Neural progenitor cell (in vitro differentiated cells): ENCODE measurements at places on chromosomes 16 and 17. TPM values are rescaled to one million over a fixed set of nuclear protein-coding genes. Genes with fewer than 3 reads are reported as not detected.

ACSM2A gene
- total RNA-seq: not detected in 2 replicates

ODF4 gene
- total RNA-seq: not detected in 2 replicates

CA5A gene
- not detected in 2 replicates for total RNA-seq

CCL7 gene
- not detected in 2 replicates for total RNA-seq

CCL3 gene
- total RNA-seq: not detected in 2 replicates

KRT17 gene
- not detected in 2 replicates for total RNA-seq

EPN3 gene
- 0.09 and 0.24 TPM in 2 replicates for total RNA-seq

SPEM1 gene
- total RNA-seq: not detected in 2 replicates

MPV17L gene
- total RNA-seq: 0.30 and 0.87 TPM in 2 replicates

CDRT4 gene
- 7.7 and 18.2 TPM in 2 replicates for total RNA-seq

PIK3R6 gene
- total RNA-seq: not detected in 2 replicates

KRTAP1-5 gene
- total RNA-seq: not detected in 2 replicates

NLRC3 gene
- total RNA-seq: 0.25 TPM in 1 of 2 replicates, not detected in the other

GRCh38 chr16:19005561-19006445, 22.1 kb downstream of the TMC7 start:
- H3K27me3 ChIP-seq: no peaks in the 10 kb centered on the region
- no peak overlapping the region for H3K27ac ChIP-seq
- no peak overlapping the region for H3K4me3 ChIP-seq
- H3K4me1 ChIP-seq: peaks cover 24% of the 10 kb centered on the region

- no peaks in the 10 kb centered on the region for H3K36me3 ChIP-seq
- DNase-seq: peak; percentile 66
- no peak overlapping the region for H3K27ac ChIP-seq
- H3K4me1 ChIP-seq: peaks cover 22% of the 10 kb centered on the region
- peaks cover 10% of the 10 kb centered on the region for H3K27me3 ChIP-seq
- no peak overlapping the region for H3K4me3 ChIP-seq
These were observed 21.4 kb downstream of the MYBBP1A start for GRCh38 chr17:4533523-4534504.

DNA sequence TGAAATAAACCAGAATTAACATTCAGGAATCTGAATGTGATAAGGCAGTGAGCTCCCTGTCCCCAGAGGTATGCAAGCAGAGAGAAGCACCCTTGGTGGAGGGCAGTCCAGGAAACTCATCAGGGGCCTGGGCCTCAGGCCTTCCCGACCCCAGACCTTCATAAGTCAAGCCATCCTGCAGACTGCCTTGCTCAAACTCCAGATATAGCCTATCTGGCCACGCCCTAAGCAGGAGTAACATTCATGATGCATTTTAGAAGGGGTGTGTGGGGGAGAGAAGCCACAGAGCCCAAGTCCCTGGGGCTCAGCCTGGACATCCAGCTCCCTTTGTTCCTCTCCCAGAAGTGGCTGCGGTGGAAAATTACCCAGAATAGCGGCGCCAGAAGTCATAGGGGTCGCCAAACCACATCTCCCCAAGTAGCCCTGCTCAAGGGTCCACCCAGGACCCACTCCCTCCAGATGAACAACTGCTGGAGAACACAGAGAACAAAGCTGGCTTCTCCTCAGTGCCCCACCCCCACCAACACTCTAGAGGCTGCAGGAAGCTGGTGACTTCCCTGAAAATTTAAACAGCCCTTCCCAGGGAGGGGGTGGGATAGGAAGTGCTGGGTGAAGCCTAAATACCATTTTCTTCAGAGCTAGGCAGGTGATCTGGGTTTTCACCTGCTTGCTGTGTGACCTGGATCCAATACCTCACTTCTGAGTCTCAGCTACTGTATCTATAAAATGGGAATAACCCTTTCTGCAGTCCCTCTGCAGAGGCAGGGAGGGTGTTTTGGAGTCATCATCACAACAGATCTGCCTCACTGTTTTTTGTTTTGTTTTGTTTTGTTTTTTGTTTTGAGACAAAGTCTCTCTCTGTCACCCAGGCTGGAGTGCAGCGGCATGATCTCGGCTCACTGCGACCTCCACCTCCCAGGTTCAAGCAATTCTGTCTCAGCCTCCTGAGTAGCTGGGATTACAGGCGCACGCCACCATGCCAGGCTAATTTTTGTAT, 1.5 kb upstream of the SREBF1 start:
- no peak overlapping the region for H3K4me3 ChIP-seq
- DNase-seq: peak; percentile 41
- no peaks in the 10 kb centered on the region for H3K36me3 ChIP-seq
- H3K27ac ChIP-seq: peak overlapping the region; percentile 93
- H3K27me3 ChIP-seq: no peaks in the 10 kb centered on the region

DNA sequence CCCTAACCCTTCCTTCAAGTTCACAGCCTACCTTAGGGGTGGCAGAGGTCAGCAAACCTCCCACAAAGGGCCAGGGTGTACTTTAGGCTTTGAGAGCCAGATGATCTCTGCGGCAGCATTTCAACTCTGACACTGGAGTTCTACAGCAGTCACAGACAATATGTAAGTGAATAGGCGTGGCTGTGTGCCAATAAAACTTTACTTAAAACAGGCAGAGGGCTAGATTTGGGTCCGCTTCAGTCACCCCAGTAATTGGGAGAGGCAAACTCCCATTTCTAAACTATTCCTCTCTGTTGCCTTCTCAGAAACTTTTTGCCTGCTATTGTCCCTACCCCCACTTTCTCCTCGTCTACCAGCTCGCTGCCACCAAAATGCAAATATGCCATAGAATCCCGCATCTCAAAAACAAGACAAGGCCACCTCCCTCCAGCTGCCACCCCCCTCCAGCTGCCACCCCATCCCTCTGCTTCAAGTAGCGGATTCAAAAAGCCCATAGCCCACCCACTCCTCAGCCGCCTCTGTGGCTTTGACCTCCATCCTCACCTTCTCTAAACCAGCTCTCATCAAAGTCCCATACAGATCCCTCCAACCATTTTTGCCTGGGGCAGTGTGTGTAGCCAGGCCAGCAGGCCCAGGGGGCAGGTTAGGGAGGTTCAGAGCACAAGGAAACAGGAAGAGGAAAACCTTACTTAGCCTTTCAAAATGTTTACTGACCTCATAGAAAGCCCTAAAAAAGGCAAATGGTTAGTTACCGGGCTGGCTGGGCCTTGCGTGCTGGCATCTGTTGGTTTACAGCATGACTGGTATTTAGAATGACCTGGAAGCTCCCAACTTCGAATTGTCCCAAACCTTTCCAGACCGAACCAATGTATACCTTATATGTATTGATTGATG, 19.9 kb upstream of the DNAH17 start:
- no peak overlapping the region for H3K4me3 ChIP-seq
- no peaks in the 10 kb centered on the region for H3K4me1 ChIP-seq
- H3K27ac ChIP-seq: no peak overlapping the region
- no peaks in the 10 kb centered on the region for H3K27me3 ChIP-seq
- no peak for DNase-seq

DNA sequence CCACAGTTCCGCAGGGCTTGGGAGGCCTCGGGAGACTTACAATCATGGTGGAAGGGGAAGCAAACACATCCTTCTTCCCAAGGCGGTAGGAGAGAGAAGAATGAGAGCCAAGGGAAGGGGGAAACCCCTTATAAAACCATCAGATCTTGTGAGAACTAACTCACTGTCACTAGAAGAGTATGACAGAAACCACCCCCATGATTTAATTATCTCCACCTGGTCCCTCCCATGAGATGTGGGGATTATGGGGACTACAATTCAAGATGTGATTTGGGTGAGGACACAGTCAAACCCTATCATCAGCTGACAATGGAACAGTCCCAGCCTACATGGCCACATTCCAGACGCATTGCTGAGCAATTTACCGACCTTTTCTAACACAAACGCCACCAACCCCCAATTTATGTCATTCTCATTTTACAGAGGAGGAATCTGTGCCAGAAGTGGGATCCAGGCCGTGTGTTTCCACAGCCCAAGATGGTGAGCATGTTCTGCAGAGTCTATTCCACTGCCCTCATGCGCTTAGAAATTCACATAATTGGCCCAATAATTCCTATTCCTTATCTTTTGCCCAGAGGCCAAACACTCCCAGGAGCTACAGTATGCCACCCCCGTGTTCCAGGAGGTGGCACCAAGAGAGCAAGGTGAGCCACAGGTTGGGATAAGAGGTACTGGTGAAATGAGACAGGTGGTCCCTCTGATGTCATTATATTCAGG, 17.3 kb downstream of the MILR1 start:
- DNase-seq: peak; percentile 23
- H3K36me3 ChIP-seq: no peaks in the 10 kb centered on the region
- H3K4me3 ChIP-seq: no peak overlapping the region
- H3K27me3 ChIP-seq: no peaks in the 10 kb centered on the region

GRCh38 chr17:32741381-32741780, 135.5 kb downstream of the MYO1D start:
- H3K4me1 ChIP-seq: no peaks in the 10 kb centered on the region
- no peak for DNase-seq
- no peaks in the 10 kb centered on the region for H3K27me3 ChIP-seq
- no peak overlapping the region for H3K27ac ChIP-seq
- no peaks in the 10 kb centered on the region for H3K36me3 ChIP-seq
- H3K4me3 ChIP-seq: no peak overlapping the region

- peaks cover 7% of the 10 kb centered on the region for H3K4me1 ChIP-seq
- no peak for DNase-seq
- no peak overlapping the region for H3K27ac ChIP-seq
- no peaks in the 10 kb centered on the region for H3K27me3 ChIP-seq
- no peaks in the 10 kb centered on the region for H3K36me3 ChIP-seq
- no peak overlapping the region for H3K4me3 ChIP-seq
These were observed 199.9 kb downstream of the LGALS9B start for GRCh38 chr17:20267459-20267842.

GRCh38 chr16:46898006-46898405, 13.8 kb downstream of the GPT2 start:
- no peaks in the 10 kb centered on the region for H3K27me3 ChIP-seq
- DNase-seq: no peak
- H3K4me1 ChIP-seq: no peaks in the 10 kb centered on the region
- no peaks in the 10 kb centered on the region for H3K36me3 ChIP-seq

DNA sequence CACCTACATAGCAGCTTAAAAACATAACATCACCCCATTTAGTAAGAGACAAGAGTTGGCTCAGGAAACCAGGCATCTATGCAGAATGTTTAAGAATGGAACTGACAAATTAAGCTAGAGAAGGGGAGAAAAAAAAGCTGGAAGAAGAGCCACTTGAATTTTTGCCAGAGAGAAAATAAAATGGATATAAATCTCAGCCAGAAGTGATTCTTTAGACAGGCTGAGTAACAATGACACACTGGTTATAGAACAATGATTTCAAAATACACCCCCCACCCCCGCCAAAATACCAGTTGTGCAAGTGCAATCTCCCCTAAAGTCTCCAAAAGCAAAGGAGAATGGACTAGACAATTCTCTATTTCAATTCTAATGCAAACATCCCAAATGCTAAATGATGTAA, 22.4 kb downstream of the LSM12 start:
- H3K27ac ChIP-seq: peak overlapping the region; percentile 53
- no peak for DNase-seq
- no peaks in the 10 kb centered on the region for H3K36me3 ChIP-seq
- no peaks in the 10 kb centered on the region for H3K4me1 ChIP-seq
- no peak overlapping the region for H3K4me3 ChIP-seq

- H3K4me1 ChIP-seq: peaks cover 6% of the 10 kb centered on the region
- no peak for DNase-seq
- H3K27me3 ChIP-seq: no peaks in the 10 kb centered on the region
- no peak overlapping the region for H3K4me3 ChIP-seq
- no peaks in the 10 kb centered on the region for H3K36me3 ChIP-seq
- no peak overlapping the region for H3K27ac ChIP-seq
These were observed 28.7 kb downstream of the DHX38 start for GRCh38 chr16:72122308-72122707.

DNA sequence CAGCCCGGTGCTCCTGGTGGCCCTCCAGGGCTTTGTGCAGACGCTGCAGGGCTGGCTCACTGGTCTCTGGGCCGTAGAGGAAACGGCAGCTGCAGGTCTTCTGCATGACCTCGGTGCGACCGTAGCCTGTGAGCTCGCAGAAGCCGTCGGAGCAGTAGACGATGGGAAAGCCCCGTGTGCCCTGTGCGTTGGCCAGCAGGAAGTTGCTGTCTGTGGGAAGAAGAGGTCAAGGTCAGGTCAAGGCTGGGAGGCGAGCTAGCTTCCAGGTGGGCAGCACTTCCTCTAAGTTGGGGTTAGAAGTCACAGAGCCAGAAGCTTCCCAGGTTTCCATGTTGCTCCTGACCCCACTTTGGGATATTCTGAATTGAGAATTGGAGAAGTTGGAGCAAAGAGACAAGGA, 2.1 kb downstream of the KCNH4 start:
- no peak overlapping the region for H3K4me3 ChIP-seq
- no peaks in the 10 kb centered on the region for H3K36me3 ChIP-seq
- H3K27ac ChIP-seq: no peak overlapping the region

DNA sequence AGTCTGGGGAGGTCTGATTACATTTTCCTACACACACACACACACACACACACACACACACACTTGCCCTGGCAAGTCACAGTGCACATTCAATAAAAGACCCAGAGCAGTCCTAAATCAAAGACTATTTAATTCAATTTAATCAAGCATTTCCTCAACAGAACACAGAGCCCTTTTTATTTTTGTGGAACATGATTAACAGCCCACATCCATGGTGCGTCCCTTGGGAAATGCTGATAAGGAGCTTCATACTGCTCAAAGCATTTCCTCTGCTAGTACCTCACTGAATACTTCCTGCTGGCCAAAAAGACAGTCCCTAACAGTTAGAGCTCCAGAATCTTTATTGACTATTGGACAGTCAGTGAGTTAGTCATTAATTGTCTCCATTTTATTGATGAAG, 43.1 kb upstream of the MYH10 start:
- no peak overlapping the region for H3K4me3 ChIP-seq
- H3K27ac ChIP-seq: no peak overlapping the region
- DNase-seq: no peak
- H3K36me3 ChIP-seq: no peaks in the 10 kb centered on the region
- no peaks in the 10 kb centered on the region for H3K4me1 ChIP-seq

GRCh38 chr17:73748508-73748907, 104.3 kb upstream of the SDK2 start:
- no peak overlapping the region for H3K27ac ChIP-seq
- H3K4me1 ChIP-seq: peaks cover 11% of the 10 kb centered on the region
- no peaks in the 10 kb centered on the region for H3K36me3 ChIP-seq

- H3K27me3 ChIP-seq: no peaks in the 10 kb centered on the region
- H3K4me1 ChIP-seq: no peaks in the 10 kb centered on the region
- H3K27ac ChIP-seq: no peak overlapping the region
- no peak for DNase-seq
- H3K4me3 ChIP-seq: no peak overlapping the region
These were observed 31.8 kb upstream of the SDR42E2 start for GRCh38 chr16:22130528-22130927.

GRCh38 chr17:34420254-34420766, 57.3 kb upstream of the CCL1 start:
- peaks cover 36% of the 10 kb centered on the region for H3K27me3 ChIP-seq
- no peaks in the 10 kb centered on the region for H3K36me3 ChIP-seq
- H3K4me1 ChIP-seq: peaks cover 11% of the 10 kb centered on the region
- H3K27ac ChIP-seq: no peak overlapping the region

DNA sequence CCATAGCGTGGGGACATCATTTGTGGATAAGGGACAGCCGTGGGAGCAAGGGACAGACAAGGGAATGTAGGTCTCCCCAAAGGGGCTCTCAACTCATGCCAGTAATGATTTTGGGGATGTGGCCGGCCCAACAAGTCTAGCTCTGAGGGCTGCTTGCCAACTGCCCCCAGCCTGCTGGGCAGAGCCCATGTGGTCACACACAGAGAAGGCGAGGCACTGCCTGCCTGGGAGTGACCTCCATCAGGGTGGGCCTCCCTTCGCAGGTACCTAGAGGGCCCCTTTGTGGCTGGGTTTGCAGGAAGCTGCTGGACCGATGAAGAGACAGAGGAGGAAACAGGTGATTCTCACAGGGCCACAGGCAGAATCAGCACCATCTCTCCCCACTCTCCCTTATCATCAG, 177.1 kb downstream of the C16orf78 start:
- no peak overlapping the region for H3K4me3 ChIP-seq
- H3K36me3 ChIP-seq: no peaks in the 10 kb centered on the region
- no peak overlapping the region for H3K27ac ChIP-seq

- peak; percentile 78 for DNase-seq
- no peaks in the 10 kb centered on the region for H3K27me3 ChIP-seq
- H3K36me3 ChIP-seq: no peaks in the 10 kb centered on the region
- H3K27ac ChIP-seq: no peak overlapping the region
These were observed 77.0 kb downstream of the MYH13 start for GRCh38 chr17:10295728-10296343.
